Astrocyte (in vitro differentiated cells and primary cell): ENCODE measurements at places on chromosomes 3 and 15. TPM values are rescaled to one million over a fixed set of nuclear protein-coding genes. Genes with fewer than 3 reads are reported as not detected.
A peak's percentile ranks its signal among the peaks of the same experiment; 100 is the strongest.

GRCh38 chr3:99868311-99868646 lies 50.6 kb downstream of the CMSS1 start:
- peaks cover 32% of the 10 kb centered on the region for H3K36me3 ChIP-seq
- peaks cover 60% of the 10 kb centered on the region for H3K4me1 ChIP-seq
- no peak for DNase-seq
- no peaks in the 10 kb centered on the region for H3K27me3 ChIP-seq
- no peak overlapping the region for H3K4me3 ChIP-seq

DNA sequence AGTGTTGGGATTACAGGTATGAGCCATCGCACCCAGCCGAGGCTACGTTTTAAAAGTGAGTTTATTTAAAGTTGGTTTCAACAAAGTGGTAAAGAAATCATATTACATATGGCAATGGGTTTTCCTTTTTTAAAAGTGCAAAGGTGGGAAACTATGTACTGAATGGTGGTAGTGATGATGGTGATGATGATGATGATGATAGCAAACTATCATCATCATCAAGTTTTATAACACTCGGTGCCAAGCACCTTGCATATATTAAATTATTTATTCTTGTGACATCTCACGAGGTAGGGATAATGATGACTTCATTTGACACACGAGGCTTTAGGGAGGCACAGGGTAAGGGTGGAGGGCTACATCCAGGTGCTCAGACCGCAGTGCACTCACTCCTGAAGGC lies 64.3 kb downstream of the BDH1 start:
- no peaks in the 10 kb centered on the region for H3K27me3 ChIP-seq
- H3K27ac ChIP-seq, result no peak overlapping the region
- H3K4me1 ChIP-seq, result peaks cover 48% of the 10 kb centered on the region
- H3K36me3 ChIP-seq, result no peaks in the 10 kb centered on the region
- no peak for DNase-seq

GRCh38 chr15:44092221-44092620 lies 102.8 kb downstream of the FRMD5 start:
- H3K36me3 ChIP-seq, result no peaks in the 10 kb centered on the region
- DNase-seq, result peak; percentile 82
- H3K4me3 ChIP-seq, result no peak overlapping the region
- H3K27me3 ChIP-seq, result no peaks in the 10 kb centered on the region

GRCh38 chr3:155069729-155070128 lies 10.4 kb upstream of the MME start:
- no peaks in the 10 kb centered on the region for H3K36me3 ChIP-seq
- no peaks in the 10 kb centered on the region for H3K27me3 ChIP-seq
- no peak overlapping the region for H3K4me3 ChIP-seq
- peaks cover 22% of the 10 kb centered on the region for H3K4me1 ChIP-seq

DNA sequence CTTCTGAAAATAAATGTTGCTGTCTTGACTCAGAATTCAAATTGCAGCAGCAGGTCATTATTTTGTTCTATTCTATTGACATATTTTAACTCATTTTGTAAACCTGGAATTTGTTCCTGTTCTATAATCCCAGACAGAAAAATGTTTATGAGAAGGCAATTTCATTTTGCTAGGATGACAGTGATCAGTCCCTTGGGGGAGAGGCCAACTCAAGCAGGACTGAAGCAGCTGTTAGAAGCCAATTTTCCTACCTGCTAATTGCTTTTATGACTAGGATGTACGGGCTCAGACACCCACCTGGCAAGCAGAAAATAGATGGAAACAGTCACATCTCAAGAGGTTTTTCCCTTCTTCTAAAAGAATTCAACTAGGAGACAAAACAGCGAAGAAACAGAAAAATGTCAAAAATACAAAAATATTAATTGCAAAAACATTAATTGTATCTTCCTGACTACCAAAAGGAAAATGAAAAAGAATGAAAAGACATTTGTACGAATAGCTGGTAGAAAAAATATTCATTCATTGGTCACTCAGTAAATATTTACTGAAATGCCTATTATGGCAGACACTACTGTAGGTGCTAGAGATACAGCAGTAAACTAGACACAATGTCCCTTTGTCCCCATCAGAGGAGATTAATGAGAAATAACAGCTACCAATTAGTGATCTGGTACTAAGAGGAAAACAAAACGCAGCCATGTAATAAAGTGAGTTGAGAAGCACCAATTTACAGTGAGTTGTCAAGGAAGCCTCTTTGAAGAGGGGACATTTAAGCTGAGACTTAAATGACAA lies 73.5 kb downstream of the PEAK1 start:
- no peaks in the 10 kb centered on the region for H3K4me1 ChIP-seq
- H3K4me3 ChIP-seq, result no peak overlapping the region
- no peak for DNase-seq
- H3K27me3 ChIP-seq, result no peaks in the 10 kb centered on the region
- no peak overlapping the region for H3K27ac ChIP-seq

DNA sequence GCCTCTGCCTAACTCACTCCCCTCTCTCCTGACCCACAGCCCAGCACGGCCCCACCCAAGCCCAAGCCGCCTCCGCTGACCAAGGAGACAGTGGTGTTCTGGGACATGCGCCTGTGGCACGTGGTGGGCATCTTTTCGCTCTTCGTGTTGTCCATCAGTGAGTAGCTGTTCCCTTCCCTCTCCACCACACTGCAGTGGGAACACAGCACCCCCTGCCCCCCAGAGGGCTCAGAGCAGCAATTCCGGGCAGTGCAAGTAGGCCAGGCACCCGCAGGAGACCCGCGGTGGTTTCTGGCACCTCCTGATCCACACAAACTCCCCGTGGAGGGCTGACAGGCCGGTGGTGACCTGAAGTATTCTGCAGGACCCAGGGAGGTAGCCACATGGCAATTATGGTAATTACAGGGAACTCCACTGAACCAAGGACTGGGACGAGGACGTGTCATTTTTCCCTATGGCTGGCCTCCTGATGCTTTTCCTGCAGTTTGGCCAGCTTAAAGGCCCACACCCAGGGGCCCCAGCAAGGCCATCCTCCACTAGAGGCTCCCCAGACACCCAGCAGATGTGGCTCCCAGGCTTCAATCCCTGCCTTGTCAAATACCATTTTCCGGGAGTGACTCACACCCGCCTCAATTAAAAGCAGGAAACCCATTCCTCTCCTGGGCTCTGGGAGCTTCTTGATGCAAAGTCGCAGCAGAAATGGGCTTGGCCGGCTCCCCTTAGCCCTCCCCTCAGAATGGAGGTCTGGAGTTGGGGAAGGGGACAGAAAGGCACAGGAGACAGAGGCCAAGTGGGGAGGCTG lies 4.8 kb downstream of the TMIE start:
- H3K4me3 ChIP-seq, result no peak overlapping the region
- H3K27ac ChIP-seq, result no peak overlapping the region
- peaks cover 14% of the 10 kb centered on the region for H3K27me3 ChIP-seq
- peaks cover 8% of the 10 kb centered on the region for H3K4me1 ChIP-seq
- DNase-seq, result peak; percentile 40

GRCh38 chr3:128936341-128936740 lies 56.9 kb downstream of the ACAD9 start:
- H3K27me3 ChIP-seq, result peaks cover 12% of the 10 kb centered on the region
- H3K36me3 ChIP-seq, result no peaks in the 10 kb centered on the region
- H3K4me1 ChIP-seq, result no peaks in the 10 kb centered on the region
- no peak overlapping the region for H3K27ac ChIP-seq

Gene UBA7
- 18.9 and 26.2 TPM in 2 replicates for total RNA-seq

GRCh38 chr3:49705390-49705960 lies 14.0 kb downstream of the AMIGO3 start:
- no peak overlapping the region for H3K4me3 ChIP-seq
- no peaks in the 10 kb centered on the region for H3K27me3 ChIP-seq
- no peak for DNase-seq

Gene NMNAT3
- 1.3 and 2.5 TPM in 2 replicates for total RNA-seq

Gene SRGAP3
- 3.9 and 5.4 TPM in 2 replicates for total RNA-seq

DNA sequence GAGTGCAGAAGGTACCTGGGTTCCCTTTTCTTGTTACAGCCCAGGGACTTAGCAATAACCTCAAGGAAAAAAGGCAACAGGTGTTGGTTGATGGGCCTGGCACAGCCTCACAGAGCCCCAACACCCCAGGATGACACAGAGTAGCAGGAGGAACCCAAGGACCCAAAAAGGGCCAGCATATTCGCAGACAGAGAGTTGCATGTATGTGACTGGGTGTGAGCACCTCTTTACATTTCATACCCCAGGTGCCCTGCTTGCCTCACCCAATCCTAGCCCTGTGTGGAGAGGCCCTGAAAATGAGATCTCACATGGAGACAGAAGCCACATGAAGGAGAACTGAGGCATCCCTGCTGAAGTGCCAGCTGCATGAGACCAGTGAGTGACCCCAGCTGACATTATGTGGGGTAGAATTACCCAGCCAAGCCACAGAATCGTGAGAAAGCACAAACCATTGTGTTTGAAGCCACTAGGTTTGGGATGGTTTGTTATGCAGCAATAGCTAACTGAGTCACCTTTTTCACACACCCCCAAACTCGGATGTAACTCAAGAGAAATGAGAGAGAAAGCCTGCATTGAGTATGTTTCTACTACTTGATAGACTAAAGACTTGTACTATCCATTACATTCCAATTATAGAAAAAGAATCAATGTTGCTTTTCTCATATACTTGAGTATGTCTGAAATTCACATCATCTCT lies 26.2 kb upstream of the HHATL start:
- DNase-seq, result no peak
- H3K27ac ChIP-seq, result no peak overlapping the region
- no peak overlapping the region for H3K4me3 ChIP-seq

Gene CPNE9
- total RNA-seq, result 0.20 TPM in 1 of 2 replicates, not detected in the other

- H3K27me3 ChIP-seq, result no peaks in the 10 kb centered on the region
- H3K36me3 ChIP-seq, result no peaks in the 10 kb centered on the region
- DNase-seq, result peak; percentile 90
Measured at GRCh38 chr3:160450846-160451245, 1.3 kb upstream of the TRIM59 start.

DNA sequence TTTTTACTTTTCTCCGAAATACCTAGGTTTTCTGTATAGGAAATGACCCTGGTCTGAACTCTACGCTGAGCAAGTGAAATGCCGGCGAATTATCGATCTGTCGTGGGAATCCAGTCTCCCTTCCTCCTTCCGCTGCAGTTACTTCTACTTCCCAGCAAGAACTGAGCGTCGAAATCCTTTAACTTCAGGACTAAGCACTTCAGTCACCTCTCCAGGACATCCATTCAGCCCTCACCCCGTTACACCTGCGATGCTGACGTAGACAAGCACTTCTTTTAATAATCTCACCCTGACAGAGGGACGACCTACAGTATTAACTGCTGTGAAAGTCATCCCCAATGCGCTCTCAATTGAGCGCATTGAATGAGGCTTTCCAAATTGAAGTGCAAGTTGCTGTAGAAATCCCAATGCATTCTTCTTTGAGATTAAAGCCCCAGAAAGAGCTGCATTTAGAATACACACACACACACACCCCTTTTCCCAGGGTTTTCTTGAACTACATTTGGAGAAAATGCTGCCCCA lies 1.3 kb downstream of the TOP2B start:
- H3K36me3 ChIP-seq, result no peaks in the 10 kb centered on the region
- H3K27ac ChIP-seq, result peak overlapping the region; percentile 94
- H3K27me3 ChIP-seq, result no peaks in the 10 kb centered on the region
- peaks cover 16% of the 10 kb centered on the region for H3K4me1 ChIP-seq
- peak overlapping the region; percentile 85 for H3K4me3 ChIP-seq

GRCh38 chr3:111998636-111999483 lies at the start of gene TAGLN3:
TAGLN3 (plus strand) TSS chr3:111998922; CDS start chr3:111999423, 501 bp downstream.
- peak; percentile 39 for DNase-seq
- no peaks in the 10 kb centered on the region for H3K27me3 ChIP-seq
- H3K4me3 ChIP-seq, result peak within 1 kb of the TSS; percentile 88
- peak within 1 kb of the TSS; percentile 52 for H3K27ac ChIP-seq
- peaks cover 36% of the 10 kb centered on the region for H3K4me1 ChIP-seq

Gene LRRC31
- total RNA-seq, result 0.16 TPM in 1 of 2 replicates, not detected in the other

GRCh38 chr3:137468446-137468845 lies 295.7 kb upstream of the SOX14 start:
- no peak overlapping the region for H3K27ac ChIP-seq
- no peak for DNase-seq
- no peaks in the 10 kb centered on the region for H3K4me1 ChIP-seq
- no peaks in the 10 kb centered on the region for H3K36me3 ChIP-seq

- H3K4me1 ChIP-seq, result peaks cover 7% of the 10 kb centered on the region
- no peak for DNase-seq
- H3K4me3 ChIP-seq, result no peak overlapping the region
- no peaks in the 10 kb centered on the region for H3K36me3 ChIP-seq
Measured at GRCh38 chr3:36215241-36215640, 165.1 kb upstream of the STAC start.

Gene ZNF385D
- 7.8 and 8.0 TPM in 2 replicates for total RNA-seq

DNA sequence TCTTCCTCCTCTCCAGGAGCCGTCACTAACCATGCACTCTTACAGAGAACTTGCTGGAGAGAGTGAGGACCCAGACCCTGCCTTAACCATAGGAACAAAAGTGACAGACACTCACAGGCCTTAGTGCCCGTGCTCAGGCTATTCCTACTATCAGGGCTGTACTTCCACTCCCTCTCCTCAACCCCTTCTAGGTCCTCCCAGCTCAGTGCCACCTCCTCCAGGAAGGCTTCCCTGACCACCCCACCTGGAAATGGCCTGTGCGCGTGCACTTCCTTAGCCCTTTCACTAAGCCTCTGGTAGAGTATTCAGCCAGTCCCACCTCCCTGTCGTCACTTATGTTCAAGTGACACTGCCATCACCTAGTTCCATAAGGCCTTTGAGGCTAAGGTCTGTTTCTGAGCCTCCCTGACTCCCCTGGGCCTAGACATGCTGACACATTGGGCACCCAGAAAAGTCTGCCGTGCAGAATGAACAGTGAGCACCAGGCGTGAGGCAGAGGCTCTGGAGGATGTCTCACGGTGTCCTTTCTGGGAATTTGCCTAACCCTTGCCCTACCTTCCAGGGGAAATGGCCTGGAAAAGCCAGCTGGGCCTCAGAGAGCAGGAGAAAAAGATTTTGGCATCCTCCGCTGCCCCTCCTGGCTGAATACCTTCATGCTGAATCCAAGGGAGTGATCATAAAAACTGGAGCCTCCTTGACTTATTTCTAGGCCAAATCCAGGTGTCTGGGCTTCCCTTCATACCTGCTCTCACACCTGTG lies 108.6 kb upstream of the SMAD3 start:
- no peak overlapping the region for H3K4me3 ChIP-seq
- DNase-seq, result no peak
- no peaks in the 10 kb centered on the region for H3K27me3 ChIP-seq
- no peak overlapping the region for H3K27ac ChIP-seq

DNA sequence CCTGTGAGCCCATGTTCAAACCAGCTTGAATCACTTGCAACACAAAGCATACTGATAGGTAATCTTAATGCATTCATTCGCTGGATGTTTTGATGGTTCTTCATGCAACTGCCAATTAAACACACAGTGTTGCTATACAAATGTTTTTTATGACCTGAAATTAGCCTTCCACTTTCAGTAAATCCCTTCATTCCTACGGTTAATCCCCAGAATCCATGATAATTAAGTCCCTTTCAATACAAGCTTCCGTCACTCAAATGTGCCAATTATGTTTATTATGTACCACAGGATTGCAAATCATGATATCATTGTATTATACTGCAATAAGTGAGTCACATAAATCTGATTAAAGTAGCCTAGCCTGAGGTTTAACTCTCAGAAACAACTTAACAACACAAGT lies 14.5 kb upstream of the LYZL4 start:
- no peaks in the 10 kb centered on the region for H3K36me3 ChIP-seq
- no peak overlapping the region for H3K27ac ChIP-seq
- no peaks in the 10 kb centered on the region for H3K4me1 ChIP-seq
- no peaks in the 10 kb centered on the region for H3K27me3 ChIP-seq
- no peak overlapping the region for H3K4me3 ChIP-seq

GRCh38 chr3:123297627-123297899 lies 95.8 kb downstream of the SEC22A start:
- peaks cover 2% of the 10 kb centered on the region for H3K27me3 ChIP-seq
- no peak overlapping the region for H3K4me3 ChIP-seq
- H3K27ac ChIP-seq, result no peak overlapping the region
- H3K36me3 ChIP-seq, result no peaks in the 10 kb centered on the region
- no peak for DNase-seq
- H3K4me1 ChIP-seq, result no peaks in the 10 kb centered on the region

Gene IL5RA
- total RNA-seq, result not detected in 2 replicates
